ENCODE measurements at places on chromosomes 6 and 20.

- DNase-seq: no peak
Measured at GRCh38 chr6:40054602-40055001, 120.3 kb upstream of the MOCS1 start.

- DNase-seq: no peak
Measured at GRCh38 chr6:35797837-35798526, 859 bp upstream of the CLPS start.

DNA sequence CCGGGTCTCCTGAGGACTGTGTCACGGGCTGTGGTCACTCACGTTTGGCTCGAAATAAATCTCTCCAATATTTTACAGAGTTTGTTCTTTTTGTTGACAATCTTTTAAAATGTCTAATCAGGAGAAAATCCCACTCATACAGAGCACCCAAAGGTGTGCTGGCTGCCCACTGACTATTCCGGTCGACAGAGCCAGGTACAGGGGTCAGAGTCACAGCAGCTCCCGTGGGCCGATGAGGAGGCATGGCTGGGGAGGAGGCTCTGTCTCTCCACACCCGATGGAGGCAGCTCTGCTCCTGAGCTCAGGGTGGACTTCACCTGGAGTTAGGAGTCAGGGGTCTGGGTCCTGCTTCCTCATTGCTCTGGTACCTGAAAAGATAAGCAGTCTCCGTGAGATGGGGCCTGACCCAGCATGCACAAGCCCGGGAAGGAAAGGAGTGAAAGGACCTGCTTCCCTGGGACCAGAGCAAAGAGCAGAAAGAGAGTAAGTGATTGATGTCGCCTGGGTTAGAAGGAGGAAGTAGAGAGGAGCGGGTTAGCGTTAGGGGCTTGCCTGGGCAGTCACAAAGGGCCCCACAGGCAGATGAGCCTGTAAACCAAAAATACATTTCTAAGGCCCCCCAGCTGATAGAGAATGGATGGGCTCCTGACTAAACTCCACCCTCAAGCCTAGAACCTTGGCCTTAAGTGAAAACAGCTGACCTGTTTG lies 53.5 kb upstream of the UNC93A start:
- DNase-seq: no peak

GRCh38 chr6:701700-702479 lies 9.0 kb upstream of the EXOC2 start:
- no peak for DNase-seq

- DNase-seq: no peak
Measured at GRCh38 chr20:18585134-18585533, 2.7 kb upstream of the DTD1 start.

GRCh38 chr20:1998715-1999114 lies 4.9 kb upstream of the PDYN start:
- no peak for DNase-seq

- no peak for DNase-seq
Measured at GRCh38 chr6:47709160-47709559, 10.8 kb downstream of the ADGRF4 start.

Data from activated naive CD4-positive, alpha-beta T cell treated with Interleukin-2 at 50 U/mL for 16 hours (primary cell).